ENCODE measurements at places on chromosomes 1 and 21.

- no peak for DNase-seq
These were observed 21.8 kb upstream of the PLEKHO1 start for GRCh38 chr1:150127868-150128267.

- no peak for DNase-seq
These were observed 37.2 kb downstream of the RRP1 start for GRCh38 chr21:43826623-43826974.

DNA sequence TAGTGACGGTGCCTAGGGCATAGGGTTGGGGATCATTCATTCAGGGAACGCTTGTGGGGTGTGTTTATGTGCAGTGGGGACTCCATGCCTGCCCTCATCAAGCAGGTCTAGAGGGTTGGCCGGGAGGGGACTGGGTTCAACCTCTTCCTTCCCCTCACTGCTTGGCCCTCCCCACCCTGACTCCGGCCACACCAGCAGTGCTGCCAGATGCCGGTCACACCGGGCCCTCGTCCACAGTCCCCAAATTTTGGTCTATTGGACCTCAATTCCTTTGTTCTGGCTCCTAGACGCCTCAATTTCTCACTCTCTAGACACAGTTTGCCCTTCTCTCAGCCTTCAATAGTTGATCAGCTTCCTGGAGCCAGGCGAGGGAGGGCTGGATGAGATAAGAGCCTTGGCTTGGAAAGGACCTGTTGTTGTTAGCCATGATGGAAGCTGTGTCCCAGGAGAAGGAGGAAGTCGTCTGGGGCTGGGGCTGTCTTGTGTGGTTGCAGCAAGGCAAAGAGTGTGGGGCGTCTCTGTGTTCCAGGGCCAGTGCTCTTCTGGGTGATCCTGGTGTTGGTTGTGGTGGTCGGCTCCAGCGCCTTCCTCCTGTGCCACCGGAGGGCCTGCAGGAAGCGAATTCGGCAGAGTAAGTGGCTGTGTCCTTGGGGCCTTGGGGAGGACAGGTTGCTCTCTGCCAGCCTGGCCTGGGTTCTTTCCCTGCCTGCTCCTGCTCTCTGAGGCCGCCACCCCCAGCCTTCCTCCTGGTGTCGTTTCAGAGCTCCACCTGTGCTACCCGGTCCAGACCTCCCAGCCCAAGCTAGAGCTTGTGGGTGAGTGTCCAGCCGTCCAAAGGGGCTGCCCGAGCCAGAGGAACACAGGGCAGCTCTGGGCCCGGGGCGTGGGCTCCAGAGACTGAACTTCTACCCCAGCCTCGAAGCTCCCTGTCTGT lies 41.1 kb upstream of the TNFRSF1B start:
- DNase-seq = no peak

GRCh38 chr1:63603810-63604209 lies 10.6 kb downstream of the PGM1 start:
- no peak for DNase-seq

- no peak for DNase-seq
These were observed 7.9 kb upstream of the ARL8A start for GRCh38 chr1:202152399-202152798.

GRCh38 chr1:172588296-172589291 lies 55.6 kb downstream of the SUCO start:
- no peak for DNase-seq

DNA sequence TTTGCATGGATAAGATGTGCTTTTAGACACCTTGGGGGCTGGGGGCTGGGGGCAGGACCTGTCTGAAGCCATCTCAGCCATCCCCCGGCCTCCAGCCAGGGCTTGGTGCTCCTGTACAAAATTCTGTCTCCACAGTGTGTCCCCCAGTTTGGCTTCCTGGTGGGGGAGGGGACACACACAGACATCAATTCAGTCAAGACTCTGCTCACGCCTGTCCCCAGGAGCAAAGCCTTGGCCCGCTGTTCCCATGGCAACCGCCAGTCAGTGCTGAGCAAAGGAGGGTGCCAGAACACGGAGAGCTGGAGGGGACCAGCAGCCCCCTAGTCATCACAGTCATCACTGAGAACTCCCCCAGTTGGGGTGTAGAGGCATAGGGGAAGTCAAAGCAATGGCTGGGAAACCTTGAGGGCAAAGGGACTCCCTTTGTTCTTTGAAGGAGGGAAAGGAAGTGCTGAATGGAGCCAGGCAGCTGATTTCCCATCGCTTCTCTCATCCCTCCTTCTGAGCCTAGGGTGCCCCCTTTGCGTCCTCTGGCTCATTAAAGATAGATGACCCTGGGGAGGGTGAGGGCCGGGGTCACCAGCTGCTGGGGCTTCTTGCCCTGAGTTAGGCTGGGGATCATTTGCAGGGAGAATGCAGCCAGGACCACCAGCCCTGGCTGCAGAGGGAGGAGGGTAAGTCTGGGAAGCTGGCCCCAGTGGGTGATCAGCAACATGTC lies 134.9 kb upstream of the IPO9 start:
- DNase-seq = no peak

DNA sequence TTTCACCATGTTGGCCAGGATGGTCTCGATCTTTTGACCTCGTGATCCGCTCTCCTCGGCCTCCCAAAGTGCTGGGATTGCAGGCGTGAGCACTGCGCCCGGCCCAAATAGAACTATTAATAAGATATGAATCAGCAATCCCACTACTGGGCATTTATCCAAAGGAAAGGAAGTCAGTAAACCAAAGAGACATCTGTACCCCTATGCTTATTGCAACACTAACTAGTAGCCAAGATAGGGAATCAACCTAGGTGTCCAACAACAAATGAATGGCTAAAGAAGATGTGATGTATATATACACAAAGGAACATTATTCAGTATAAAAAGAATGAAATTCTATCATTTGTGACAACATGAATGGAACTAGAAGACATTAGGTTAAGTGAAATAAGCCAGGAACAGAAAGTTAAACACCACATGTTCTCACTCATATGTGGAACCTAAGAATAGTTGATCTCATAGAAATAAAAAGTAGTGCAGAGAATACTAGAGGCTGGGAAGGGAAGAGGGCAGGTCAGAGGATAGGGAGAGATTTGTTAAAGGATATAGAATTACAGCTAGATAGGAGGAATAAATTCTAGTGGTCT lies 48.8 kb downstream of the XPR1 start:
- no peak for DNase-seq

GRCh38 chr1:195894411-195894810 lies 713.8 kb downstream of the KCNT2 start:
- no peak for DNase-seq
